ENCODE measurements at places on chromosomes 7 and 10.

DNA sequence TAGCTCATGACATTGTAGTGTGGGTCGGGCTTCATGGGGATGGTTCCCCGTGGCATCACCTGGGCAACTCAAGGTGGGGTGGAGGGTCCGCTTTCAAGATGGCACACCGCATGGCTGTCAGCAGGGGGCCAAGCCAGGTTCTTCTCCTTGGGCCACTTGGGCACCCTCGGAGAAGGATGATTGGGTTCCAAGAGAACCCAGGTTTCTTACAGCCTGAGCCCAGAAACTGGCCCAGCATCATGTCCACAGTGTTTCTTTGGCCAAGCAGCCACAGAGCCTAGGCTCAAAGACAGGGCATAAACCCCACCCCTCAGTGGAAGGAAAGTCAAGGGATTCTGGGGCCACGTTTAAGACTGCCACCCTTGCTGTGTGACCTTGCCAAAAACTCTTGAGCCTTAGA, 110.6 kb downstream of the PTPN20 start:
- H3K27ac ChIP-seq = no peak overlapping the region
- no peaks in the 10 kb centered on the region for H3K36me3 ChIP-seq
- DNase-seq = no peak
- no peak overlapping the region for H3K4me3 ChIP-seq

DNA sequence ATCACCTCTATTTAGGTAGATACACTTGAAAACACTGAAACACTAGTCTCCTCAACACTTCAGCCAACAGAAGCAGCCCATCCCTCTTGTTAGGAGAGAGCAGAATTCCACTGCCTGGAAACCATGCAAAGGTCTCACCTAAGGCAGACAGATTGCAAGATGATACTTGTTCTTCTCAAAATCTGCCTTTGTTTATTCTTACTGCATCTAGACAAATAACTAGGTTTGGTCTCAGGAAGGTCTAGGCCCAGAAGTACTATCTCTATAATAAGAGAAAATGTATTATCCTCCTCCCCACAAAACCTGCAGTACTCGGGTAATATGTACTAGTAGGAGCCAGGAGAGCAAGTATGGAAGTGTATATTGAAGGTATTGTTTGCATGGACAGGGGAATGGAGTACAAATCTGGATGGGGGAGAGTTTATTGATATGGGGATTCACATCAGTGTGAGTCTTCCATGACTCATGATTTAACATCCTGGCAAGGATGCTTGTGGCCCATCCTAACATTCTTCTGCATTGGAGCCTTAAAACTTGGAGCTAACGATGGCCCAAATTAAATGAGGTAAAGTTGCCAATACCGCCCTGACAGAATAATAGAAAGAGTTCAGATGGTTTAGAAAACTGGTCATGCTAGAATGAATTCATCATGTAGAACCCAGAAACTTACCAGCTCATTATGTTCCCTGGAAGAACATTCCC, 109.2 kb downstream of the EPC1 start:
- DNase-seq = no peak
- no peak overlapping the region for H3K27ac ChIP-seq
- peaks cover 2% of the 10 kb centered on the region for H3K4me1 ChIP-seq
- no peak overlapping the region for H3K4me3 ChIP-seq

- H3K27ac ChIP-seq = no peak overlapping the region
- H3K4me3 ChIP-seq = no peak overlapping the region
- peaks cover 12% of the 10 kb centered on the region for H3K4me1 ChIP-seq
- H3K27me3 ChIP-seq = peaks cover 16% of the 10 kb centered on the region
- H3K36me3 ChIP-seq = no peaks in the 10 kb centered on the region
Measured at GRCh38 chr10:113252650-113253618, 299.9 kb upstream of the HABP2 start.

DNA sequence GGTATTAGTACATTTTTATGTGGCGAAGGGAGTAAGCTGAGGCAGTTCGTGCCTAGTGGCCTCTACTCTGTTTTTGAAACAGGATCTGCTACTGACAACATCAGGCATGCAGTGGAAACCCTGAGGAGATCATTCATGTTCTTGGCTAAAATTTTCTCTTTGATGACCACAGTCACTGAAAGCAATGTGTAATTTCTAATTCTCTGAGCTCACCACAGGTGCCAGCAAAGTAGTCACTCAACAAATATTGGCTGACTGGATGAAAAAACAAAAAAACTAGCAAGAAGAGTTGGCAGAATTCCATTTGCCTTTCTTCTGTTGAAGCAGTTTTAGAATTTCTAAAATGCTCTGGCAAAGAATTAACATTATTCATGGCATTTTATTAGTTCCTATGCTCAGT, 176.5 kb upstream of the KCTD7 start:
- H3K27ac ChIP-seq = no peak overlapping the region
- no peaks in the 10 kb centered on the region for H3K4me1 ChIP-seq
- H3K4me3 ChIP-seq = no peak overlapping the region
- no peak for DNase-seq

DNA sequence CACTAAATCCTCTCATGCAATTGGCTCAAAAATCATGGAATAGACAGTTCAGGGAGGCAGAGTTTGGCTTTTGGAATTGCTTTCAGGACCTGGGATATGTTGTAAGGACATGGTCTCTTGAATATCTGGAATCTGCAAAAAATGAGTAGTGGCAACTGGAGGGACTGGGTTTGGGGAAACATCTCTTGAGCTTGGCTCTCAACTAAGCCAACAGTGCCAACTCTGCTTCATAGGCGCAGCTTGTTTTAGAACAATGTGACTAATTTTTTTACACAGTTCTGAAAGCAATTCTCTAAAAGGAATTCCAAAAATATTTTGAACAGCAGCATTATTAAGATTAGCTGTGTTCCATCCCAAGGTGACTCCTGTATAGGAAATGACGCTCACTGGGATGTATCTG, 121.5 kb upstream of the DPP6 start:
- no peak overlapping the region for H3K27ac ChIP-seq
- peaks cover 1% of the 10 kb centered on the region for H3K36me3 ChIP-seq
- H3K27me3 ChIP-seq = no peaks in the 10 kb centered on the region
- no peak for DNase-seq
- H3K4me3 ChIP-seq = no peak overlapping the region

DNA sequence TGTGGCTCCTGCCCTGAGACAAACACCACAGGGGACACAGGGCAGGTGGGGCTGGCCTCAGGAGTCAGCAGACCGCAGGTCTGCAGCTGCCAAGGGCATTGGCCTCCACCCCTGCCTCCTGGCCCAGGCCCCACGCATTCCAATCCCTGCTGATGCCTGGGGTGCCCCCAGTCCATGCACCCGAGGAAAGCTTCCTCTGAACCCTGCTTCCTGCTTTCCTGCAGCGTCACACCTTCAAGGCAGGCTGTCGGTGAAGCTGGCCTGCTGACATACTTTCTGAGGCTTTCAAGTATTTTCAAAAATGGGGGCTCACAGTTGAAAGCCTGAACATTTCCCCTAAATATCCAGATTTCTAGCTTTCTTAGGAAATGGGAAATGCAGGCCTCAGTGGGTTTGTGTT, 22.5 kb upstream of the ANTXRL start:
- H3K27ac ChIP-seq = no peak overlapping the region
- H3K4me3 ChIP-seq = no peak overlapping the region
- no peaks in the 10 kb centered on the region for H3K4me1 ChIP-seq
- H3K27me3 ChIP-seq = no peaks in the 10 kb centered on the region
- no peak for DNase-seq

GRCh38 chr10:15735763-15736162, 16.0 kb upstream of the ITGA8 start:
- no peaks in the 10 kb centered on the region for H3K4me1 ChIP-seq
- DNase-seq = no peak
- H3K36me3 ChIP-seq = no peaks in the 10 kb centered on the region
- no peak overlapping the region for H3K27ac ChIP-seq
- H3K4me3 ChIP-seq = no peak overlapping the region
- H3K27me3 ChIP-seq = peaks cover 6% of the 10 kb centered on the region

GRCh38 chr10:125064681-125065492, 95.5 kb downstream of the CTBP2 start:
- DNase-seq = no peak
- H3K4me1 ChIP-seq = peaks cover 35% of the 10 kb centered on the region
- H3K27me3 ChIP-seq = no peaks in the 10 kb centered on the region
- H3K36me3 ChIP-seq = peaks cover 8% of the 10 kb centered on the region

DNA sequence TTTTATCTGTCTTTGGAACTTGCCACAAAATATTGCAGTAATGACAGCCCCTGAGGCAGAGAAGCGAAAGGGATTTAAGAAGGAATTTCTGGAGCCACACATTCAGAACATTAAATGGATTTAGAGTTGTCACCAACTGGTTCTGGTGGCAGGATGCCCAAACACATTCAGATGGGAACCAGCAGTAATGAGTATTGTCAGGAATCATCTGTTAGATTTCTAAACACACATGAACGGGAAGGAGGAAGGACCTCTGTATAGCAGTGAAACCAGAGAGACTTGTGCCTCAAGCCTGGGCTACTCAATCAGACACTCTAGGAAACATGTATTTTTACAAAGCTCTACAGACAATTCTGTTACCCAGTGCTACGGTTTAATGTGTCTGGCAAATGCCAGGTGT, 103.8 kb upstream of the CCNY start:
- H3K4me1 ChIP-seq = no peaks in the 10 kb centered on the region
- no peak overlapping the region for H3K27ac ChIP-seq
- H3K36me3 ChIP-seq = no peaks in the 10 kb centered on the region
- DNase-seq = no peak
- H3K27me3 ChIP-seq = no peaks in the 10 kb centered on the region

- peaks cover 18% of the 10 kb centered on the region for H3K4me1 ChIP-seq
- no peak overlapping the region for H3K27ac ChIP-seq
- no peak overlapping the region for H3K4me3 ChIP-seq
- peaks cover 2% of the 10 kb centered on the region for H3K36me3 ChIP-seq
- no peaks in the 10 kb centered on the region for H3K27me3 ChIP-seq
Measured at GRCh38 chr7:112423987-112424386, 26.3 kb upstream of the IFRD1 start.

- DNase-seq = no peak
- H3K4me1 ChIP-seq = peaks cover 11% of the 10 kb centered on the region
- peaks cover 3% of the 10 kb centered on the region for H3K27me3 ChIP-seq
- no peak overlapping the region for H3K4me3 ChIP-seq
- no peak overlapping the region for H3K27ac ChIP-seq
Measured at GRCh38 chr10:7015457-7015856, 395.4 kb downstream of the SFMBT2 start.

- no peaks in the 10 kb centered on the region for H3K36me3 ChIP-seq
- no peaks in the 10 kb centered on the region for H3K4me1 ChIP-seq
- peaks cover 3% of the 10 kb centered on the region for H3K27me3 ChIP-seq
- H3K27ac ChIP-seq = no peak overlapping the region
- H3K4me3 ChIP-seq = no peak overlapping the region
Measured at GRCh38 chr7:116836911-116837310, 25.5 kb upstream of the CAPZA2 start.

GRCh38 chr10:130719448-130719752, 583.2 kb downstream of the GLRX3 start:
- peaks cover 6% of the 10 kb centered on the region for H3K27me3 ChIP-seq
- no peaks in the 10 kb centered on the region for H3K4me1 ChIP-seq
- no peaks in the 10 kb centered on the region for H3K36me3 ChIP-seq

GRCh38 chr10:91683975-91684374, 51.1 kb upstream of the PPP1R3C start:
- H3K27me3 ChIP-seq = peaks cover 21% of the 10 kb centered on the region
- no peak for DNase-seq
- no peak overlapping the region for H3K27ac ChIP-seq
- H3K4me3 ChIP-seq = no peak overlapping the region

GRCh38 chr7:114450431-114450830, 35.8 kb downstream of the FOXP2 start:
- no peak for DNase-seq
- H3K4me1 ChIP-seq = no peaks in the 10 kb centered on the region
- no peaks in the 10 kb centered on the region for H3K27me3 ChIP-seq

DNA sequence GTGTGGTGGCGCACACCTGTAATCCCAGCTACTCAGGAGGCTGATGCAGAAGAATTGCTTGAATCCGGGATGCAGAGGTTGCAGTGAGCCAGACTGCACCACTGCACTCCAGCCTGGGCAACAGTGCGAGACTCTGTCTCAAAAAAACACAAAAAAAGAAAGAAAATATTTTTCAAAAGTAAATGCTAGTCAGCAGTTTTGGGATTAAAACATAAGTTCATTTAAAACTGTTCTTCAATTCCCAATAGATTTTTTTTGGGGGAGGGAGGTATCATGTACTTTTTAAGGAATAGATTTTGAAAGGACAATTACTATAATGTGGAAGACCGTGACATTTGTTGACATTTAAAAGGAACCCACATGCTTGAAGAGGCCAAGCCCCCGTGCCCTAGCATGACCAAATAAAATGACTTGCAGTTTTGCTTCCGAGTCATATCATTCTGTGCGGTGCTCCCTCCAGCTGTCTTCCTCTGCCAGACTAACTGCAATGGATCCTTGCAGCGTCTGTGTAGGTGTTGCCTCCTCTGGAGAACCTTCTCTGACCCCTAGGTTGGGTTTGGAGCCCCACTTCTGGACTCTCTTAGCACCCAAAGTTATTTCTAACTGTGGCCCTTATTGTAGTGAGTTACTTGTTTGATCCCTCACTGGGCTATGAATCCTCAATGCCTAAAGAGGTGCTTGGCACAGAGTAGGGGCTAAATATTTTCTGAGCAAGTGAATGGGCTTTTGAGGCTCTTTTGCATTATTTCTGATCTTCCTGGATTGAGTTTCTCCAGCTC, 17.4 kb upstream of the HPS1 start:
- peaks cover 30% of the 10 kb centered on the region for H3K27me3 ChIP-seq
- H3K36me3 ChIP-seq = no peaks in the 10 kb centered on the region
- no peak for DNase-seq
- no peak overlapping the region for H3K27ac ChIP-seq
- H3K4me3 ChIP-seq = no peak overlapping the region
- H3K4me1 ChIP-seq = peaks cover 14% of the 10 kb centered on the region

DNA sequence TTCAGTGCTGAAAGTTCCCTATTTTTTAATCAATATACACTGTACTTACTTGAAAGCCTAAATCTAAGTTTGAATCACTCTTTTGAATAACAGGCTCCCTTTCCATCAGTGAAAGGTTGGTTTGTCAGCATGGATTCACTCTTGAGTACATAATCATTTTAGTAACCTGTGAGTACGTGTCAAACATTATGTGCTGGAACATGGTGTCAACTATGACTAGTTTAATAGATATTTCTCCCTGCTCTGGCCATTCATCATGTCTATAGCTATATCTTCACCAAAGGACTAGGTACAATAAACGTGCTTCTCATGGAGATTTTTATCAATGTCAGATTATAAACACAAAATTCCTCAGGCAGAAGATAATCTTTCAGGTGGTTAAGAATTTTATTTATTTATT, 61.7 kb upstream of the MDFIC start:
- no peaks in the 10 kb centered on the region for H3K27me3 ChIP-seq
- peaks cover 4% of the 10 kb centered on the region for H3K4me1 ChIP-seq
- no peak overlapping the region for H3K4me3 ChIP-seq
- no peak for DNase-seq
- H3K36me3 ChIP-seq = no peaks in the 10 kb centered on the region

GRCh38 chr10:127614484-127615017, 65.4 kb downstream of the NPS start:
- DNase-seq = no peak
- no peaks in the 10 kb centered on the region for H3K4me1 ChIP-seq
- H3K36me3 ChIP-seq = no peaks in the 10 kb centered on the region
- no peak overlapping the region for H3K4me3 ChIP-seq
- no peak overlapping the region for H3K27ac ChIP-seq
- peaks cover 21% of the 10 kb centered on the region for H3K27me3 ChIP-seq

Measured in progenitor cell of endocrine pancreas (in vitro differentiated cells).